ENCODE measurements at places on chromosomes 13 and 19. TPM values are rescaled to one million over a fixed set of nuclear protein-coding genes. Genes with fewer than 3 reads are reported as not detected.

Gene KLK2
- total RNA-seq, result not detected

Gene LAIR2
- total RNA-seq, result not detected

Gene IL11
- 6.1 TPM for total RNA-seq

Gene ZNF581
- total RNA-seq, result 30.8 TPM

Gene TMEM38A
- total RNA-seq, result 0.88 TPM

Gene CEACAM8
- total RNA-seq, result not detected

Gene NPAS1
- 1.7 TPM for total RNA-seq

Gene RAB3A
- total RNA-seq, result 1.4 TPM

Gene ZNF540
- 0.35 TPM for total RNA-seq

Gene VSTM2B
- total RNA-seq, result not detected

Gene IGLON5
- not detected for total RNA-seq

Gene SIAH3
- not detected for total RNA-seq

Gene ZNF419
- total RNA-seq, result 7.2 TPM

Gene GJB6
- 50.7 TPM for total RNA-seq

Gene PGLYRP1
- not detected for total RNA-seq

Gene SIGLEC5
- total RNA-seq, result not detected

Gene KLHL1
- total RNA-seq, result not detected

Gene CALR3
- total RNA-seq, result 0.78 TPM

Gene BRCA2
- total RNA-seq, result 3.2 TPM

Gene MAG
- total RNA-seq, result not detected

Gene TLE2
- 1.8 TPM for total RNA-seq

Gene OR7D2
- not detected for total RNA-seq

Gene TGDS
- total RNA-seq, result 10.9 TPM

Gene ICAM4
- 8.1 TPM for total RNA-seq

Gene ZNF43
- total RNA-seq, result 2.4 TPM

Gene LILRB2
- total RNA-seq, result not detected

Gene ZNF211
- total RNA-seq, result 8.5 TPM

Gene SMARCA4
- 140 TPM for total RNA-seq

Gene PSG11
- total RNA-seq, result not detected

Gene SOX1
- not detected for total RNA-seq

Gene ACTMAP
- total RNA-seq, result 2.5 TPM

Gene GNG7
- total RNA-seq, result 0.09 TPM

Gene RAB20
- total RNA-seq, result 7.8 TPM

Gene SACS
- total RNA-seq, result 13.3 TPM

Gene ETV2
- total RNA-seq, result 0.51 TPM

Gene ACER1
- not detected for total RNA-seq

Gene FARP1
- 26.6 TPM for total RNA-seq
